ENCODE measurements at places on chromosomes 6 and 20.

DNA sequence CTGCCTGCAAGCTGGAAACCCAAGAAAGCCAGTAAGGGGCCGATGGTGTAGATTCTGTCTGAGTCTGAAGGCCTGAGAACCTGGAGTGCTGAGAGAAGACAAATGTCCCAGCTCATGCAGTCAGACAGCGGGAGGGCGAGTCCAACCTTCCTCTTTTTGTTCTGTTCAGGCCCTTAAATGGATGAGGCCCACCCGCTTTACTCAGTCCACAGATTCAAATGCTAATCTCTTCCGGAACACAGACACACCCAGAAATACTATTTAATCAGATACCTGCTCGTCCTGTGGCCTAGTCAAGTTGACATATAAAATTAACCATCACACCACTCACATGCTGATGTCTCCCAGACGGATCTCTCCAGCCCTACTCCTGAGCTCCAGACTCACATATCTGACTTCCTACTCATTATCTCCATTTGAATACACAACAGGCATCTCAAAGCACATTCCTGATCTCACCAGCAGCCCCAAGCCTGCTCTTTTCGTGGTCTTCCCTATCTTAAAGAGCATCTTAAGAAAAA is 26.7 kb upstream of the SRC start:
- DNase-seq = no peak

- DNase-seq = no peak
Observed at GRCh38 chr20:6944292-6944691, 176.8 kb downstream of the BMP2 start.

GRCh38 chr6:43836507-43837240 is 66.7 kb downstream of the VEGFA start:
- no peak for DNase-seq

DNA sequence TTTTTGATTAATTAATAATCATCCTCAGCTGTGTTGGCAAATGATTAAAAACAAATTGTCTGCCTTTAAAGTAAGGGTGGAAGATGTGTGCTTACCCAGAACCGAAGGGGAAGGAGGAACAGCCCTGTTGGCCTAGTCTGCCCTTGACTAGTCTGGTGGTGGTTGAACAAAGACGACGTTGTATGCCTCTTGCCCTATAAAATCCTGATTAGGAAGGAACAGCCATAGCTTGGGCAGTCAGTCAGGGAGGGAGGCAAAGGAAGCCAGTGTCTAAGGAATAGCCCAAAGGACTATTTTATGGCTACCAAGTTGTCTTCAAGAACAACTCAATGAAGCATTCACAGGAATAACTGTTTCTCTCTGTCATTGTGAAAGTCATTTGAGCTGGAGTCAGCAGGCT is 70.7 kb downstream of the PRDM1 start:
- DNase-seq = no peak

DNA sequence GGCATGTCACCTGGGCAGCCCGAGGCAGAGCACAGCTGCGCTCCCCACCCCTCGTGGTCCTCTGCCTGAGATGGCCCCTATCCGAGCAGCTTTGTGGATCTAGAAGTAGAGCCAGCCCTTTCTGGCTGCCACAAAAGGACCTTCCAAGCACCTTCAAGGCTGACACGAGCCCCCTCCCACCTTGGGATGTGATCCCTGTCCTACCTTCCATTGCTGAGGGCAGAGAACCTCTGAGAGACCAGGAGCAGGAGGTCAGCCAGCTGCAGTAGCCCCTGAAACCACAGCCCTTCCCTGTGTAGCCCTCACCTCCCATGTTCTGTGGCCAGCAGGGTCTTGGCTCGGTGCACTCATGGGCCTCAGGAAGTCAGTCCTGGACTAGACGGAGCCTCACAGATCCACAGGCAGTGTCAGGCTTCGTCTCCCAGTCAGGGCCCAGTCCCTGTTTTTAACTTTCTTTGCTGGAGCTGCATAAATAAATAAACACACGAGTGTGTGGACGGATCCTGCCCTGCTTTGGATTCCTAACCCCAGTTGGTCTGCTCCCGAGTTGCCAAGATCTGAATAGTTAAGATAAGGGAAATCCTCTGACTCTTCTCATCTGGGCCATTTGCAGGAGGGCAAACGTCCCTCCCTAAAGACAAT is 507.7 kb downstream of the PREX1 start:
- no peak for DNase-seq

DNA sequence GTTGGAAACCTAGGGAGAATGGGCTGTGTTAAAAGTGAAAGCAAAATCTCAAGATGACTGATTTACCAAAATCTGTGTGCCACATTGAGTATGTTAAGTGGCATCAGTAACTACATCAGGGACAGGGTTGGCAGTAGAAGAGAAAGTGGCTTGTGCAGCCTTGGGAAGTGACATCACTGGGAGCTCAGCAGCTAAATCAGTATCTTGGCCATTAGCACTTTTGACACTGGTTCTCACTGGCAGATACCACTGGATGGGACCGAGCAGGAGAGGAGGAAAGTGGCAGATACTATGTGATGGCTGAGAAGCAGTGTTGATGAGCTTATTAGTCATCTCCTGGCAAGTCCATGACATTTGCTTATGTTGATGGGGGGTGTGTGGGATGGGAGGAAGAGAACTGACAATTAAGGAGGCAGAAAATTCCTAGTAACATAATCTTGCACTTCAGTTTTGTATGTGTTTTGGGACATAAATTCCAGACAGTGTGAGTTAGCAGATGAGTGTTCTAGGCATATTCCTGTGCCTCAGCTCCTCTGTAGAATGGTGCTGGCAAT is 322.2 kb downstream of the SOX4 start:
- DNase-seq = no peak

All from GM12892 (cell line).